Right atrium auricular region (tissue), 2 donors: ENCODE measurements at places on chromosomes 11 and 22.
A peak's percentile ranks its signal among the peaks of the same experiment; 100 is the strongest.

GRCh38 chr22:48666620-48667019 is 1161.1 kb downstream of the BRD1 start:
- DNase-seq = no peak

DNA sequence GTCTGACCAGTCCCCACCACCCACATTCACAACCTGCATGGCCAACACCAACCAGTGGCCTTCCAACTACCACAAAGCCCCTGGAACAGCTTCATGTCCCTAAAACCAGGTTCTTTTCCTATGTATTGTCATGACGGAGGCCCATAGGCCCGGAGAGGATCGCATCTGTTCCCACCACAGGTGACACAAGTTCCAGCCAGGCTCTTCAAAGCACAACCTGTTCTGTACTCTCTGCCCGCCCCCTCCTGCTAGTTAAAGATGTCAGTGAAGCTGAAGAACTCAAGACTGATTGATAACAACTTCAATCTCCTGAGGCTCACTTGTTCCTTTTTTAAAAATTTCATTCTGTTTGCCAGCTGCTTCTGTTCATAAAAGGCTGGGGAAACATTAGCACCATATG is 121.1 kb upstream of the GUCY1A2 start:
- no peak for DNase-seq

GRCh38 chr11:67073908-67074307 is 17.3 kb downstream of the RHOD start:
- no peak for DNase-seq

DNA sequence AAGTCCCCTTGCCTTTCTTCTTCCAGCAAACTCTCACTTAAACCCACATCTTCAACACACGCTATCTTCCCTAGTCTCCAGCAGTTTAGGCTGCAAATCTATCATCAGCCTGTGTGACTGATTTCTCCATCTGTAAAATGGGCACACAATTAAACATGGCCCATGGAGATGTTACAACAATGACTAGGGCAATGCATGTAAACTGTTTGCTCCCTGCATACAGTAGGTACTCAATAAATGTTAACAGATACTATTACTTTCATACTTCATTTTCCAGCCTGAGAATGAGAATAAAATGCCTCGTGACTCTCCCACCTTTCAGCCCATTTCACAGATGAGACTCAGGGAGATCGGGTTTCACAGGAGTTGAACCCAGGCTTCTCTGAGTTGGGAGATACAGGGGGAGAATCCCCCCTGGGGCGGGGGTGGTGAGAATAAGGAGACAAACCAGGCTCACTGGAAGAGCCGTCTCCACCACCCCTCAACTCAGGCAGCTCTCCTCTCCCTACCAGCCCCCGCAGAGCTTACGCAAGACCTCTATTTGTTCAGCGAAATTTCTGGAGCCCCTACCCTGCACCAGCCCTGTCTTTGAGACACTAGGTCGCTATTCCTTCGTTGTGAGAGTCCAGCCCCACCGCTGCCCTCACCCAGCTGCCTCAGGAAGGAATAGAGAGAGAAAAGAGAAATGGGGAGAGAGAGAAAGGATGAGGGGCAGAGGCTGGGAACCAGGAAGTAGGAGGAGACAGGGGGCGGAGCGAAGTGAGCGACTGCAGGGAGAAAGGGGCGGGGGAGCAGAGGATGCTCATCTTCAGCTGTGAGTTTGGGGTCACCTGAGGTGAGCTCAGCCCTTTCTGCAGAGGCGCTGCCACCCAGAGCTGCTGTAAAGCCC is 42.1 kb upstream of the KLHL35 start:
- no peak for DNase-seq

- no peak for DNase-seq
Measured at GRCh38 chr22:41902932-41903421, 11.9 kb downstream of the SHISA8 start.

- DNase-seq = no peak
Measured at GRCh38 chr11:63445720-63446119, 45.2 kb downstream of the PLAAT5 start.

DNA sequence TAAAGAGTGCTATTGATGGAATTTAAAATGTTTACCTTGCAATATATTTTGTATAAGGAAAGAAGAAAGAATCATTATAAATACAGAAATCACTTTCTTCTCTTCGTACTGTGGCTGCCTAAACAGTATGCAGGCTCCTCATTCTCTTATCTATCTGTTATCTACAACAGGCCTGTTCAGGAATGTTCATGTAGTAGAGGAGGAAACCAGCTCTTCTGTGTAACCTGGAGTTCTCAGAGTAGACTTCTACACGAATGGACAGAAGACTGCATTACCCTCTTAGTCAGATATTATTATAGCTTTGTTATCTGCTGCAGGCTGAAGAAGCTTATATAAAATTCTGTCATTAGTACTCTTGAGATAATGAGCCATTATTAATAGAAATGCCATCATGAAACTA is 1225.9 kb upstream of the CNTN5 start:
- DNase-seq = no peak

GRCh38 chr22:46064966-46065666 is 85.2 kb upstream of the PPARA start:
- DNase-seq = no peak

- DNase-seq = no peak
Measured at GRCh38 chr11:68956142-68956541, 24.6 kb downstream of the MRGPRD start.

DNA sequence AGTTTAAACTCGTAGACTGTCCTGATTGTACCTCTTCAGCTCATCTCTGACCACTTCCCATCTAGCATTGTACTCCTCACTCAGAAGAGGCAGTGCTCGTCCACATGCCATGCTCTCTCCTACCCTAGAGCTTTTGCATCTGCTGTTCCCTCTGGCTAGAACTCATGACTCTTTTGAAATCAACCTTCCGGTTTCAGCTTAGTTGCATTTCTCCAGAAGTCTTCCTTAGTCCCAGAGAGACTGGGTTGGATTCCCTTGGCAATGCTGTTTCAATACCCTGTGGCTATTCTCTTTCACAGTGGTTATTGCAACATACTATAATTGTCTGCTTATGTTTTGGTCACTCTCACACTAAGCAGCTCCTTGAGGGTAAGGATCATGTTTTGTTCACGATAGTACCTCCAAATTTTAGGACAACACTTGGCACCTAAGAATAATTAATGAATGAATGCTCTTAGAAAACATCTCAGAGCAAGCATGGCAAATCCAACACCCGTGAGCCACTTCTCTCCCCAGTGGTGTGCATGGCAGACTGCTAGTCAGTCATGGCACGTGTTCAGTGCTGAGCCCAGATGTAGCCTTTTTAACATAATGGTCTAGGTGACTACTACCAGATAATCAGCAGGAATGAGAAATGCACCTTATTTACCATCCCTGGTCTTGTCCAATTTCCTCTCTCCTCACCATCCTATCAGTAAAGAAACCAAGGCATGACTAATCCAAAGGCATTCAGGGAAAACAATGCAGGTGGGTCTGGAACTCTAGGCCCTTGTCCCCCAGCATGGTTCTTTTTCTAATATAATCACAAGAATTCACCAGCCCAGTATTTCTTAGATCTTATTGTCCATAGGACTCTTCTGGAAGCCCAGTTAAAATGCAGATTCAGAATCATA is 14.5 kb downstream of the SEPTIN3 start:
- DNase-seq = no peak

GRCh38 chr11:69524991-69525411 is 43.5 kb downstream of the LINC01488 start:
- DNase-seq = no peak

DNA sequence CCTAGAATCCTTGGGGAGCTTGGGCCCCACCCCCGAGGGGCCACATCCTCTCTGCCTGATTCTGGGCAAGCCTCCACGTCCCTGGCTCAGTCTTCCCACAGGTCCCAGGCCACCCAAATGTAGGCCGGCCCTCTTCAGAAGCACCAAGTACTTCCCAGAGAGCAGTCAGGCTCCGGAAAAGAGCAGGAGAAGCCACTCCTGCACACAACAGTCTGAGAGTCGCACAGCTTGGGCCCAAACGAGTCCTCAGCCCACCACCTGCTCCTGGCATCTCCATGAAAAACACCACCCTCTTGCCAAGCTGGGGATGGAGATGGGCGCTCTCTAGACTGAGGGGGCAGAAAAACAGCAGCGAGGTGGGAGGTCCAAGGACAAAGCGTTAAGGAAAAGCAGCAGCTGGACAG is 15.4 kb downstream of the EHD1 start:
- DNase-seq = no peak

DNA sequence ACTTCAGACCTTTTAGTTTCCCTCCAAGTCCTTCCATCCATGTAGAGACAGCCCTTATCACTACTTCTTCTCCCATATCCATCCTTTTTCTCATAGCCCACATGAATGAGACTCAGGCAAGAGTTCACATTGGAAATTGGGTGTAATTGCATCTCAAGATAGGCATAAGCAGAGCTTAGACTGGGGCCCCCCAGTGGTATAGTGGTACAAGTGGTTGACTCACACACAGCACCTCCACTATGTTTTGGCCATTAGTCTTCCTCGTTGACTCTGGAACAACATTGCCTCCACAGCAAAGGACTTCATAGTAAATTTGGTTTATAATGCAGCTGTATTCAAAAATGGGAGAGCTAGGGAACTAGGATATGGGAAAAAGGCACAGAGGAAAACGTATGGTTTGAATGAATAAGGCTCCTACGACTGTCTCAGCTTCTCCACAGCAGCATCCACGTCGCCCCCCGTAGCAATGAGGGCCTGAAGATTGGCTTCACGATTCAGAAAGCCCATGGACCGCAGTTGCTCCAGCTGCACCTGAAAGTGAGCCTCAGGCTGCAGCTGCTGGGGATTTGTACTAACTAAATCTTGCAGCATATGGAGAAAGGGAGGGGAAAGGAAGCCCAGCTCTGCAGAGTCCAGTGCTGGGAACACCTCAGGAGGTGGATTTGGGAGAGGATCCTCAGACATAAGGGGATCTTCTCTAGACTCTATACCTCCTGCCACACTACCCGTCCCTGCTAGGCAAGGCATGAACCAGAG is 2.4 kb downstream of the UBQLN3 start:
- DNase-seq = no peak

GRCh38 chr11:61972672-61973475 is 5.4 kb upstream of the FTH1 start:
- DNase-seq = no peak

DNA sequence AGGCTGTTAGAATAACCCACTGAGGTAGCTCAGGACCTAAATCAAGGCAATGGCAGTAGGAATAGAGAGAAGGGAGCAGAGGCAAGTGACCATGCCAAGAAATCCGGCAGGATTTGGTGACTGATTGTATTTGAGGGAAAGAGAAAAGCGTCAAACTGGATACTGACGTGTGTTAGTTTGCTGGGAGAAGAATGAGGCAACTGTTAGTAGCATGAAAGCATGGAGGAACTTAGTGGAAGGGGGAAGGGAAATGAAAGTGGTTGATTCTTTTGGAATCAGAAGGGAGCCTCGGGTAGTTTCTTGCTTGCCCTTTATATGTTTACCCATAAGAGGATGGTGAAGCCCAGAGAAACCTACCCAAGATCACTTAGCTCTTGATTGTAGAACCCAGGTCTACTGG is 8.3 kb downstream of the PPFIBP2 start:
- no peak for DNase-seq

DNA sequence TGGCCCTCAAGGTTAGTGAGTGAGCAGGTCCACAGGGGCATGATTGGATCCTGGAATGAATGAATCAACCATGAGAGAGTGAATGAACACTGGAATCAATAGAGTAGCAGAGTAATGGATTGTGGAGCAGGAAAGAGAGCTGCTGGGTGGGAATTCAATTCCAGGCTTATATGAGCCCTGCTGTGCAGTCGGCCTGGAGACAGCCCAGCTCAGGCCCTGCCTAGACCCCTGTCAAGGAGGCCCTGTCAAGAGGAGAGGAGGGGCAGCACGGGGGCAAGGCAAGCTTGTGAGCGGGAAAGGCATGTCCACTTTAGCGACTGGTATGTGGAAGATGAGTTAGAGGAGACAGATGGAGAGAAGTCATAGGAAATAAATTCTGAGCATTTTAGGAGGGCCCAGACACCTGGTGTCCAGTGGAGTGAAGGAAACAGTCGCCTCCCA is 1.3 kb upstream of the FOLR1 start:
- DNase-seq = no peak

DNA sequence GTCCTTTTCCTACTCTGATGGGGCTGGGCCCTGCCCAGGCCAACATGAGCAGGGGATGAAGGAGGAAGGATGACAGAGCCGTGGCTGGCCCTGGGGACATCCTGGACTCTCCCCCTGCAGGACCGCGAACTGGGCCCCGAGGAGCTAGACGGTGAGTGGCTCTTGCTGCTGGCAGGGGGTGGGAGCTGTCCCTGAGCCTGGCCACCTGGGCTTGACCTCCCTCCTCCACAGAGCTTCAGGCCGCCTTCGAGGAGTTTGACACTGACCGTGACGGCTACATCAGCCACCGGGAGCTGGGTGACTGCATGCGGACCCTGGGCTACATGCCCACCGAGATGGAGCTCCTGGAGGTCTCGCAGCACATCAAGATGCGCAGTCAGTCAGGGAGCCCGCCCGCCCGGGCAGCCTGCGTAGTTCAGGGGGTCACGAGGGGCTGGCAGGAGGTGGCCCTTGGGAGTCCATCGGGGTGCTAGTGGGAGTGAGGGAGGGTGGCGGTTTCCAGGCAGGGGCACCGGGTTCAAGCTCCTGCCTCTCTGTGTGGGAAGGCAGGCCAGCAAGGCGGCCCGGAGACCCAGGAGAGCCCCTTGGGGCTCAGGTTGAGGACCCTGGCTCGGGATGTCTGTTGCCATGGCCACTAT is 1.0 kb downstream of the CABP4 start:
- no peak for DNase-seq

- no peak for DNase-seq
Measured at GRCh38 chr11:79042824-79043223, 398.0 kb downstream of the TENM4 start.

GRCh38 chr11:111561791-111562325 is 21.3 kb downstream of the LAYN start:
- DNase-seq = no peak

DNA sequence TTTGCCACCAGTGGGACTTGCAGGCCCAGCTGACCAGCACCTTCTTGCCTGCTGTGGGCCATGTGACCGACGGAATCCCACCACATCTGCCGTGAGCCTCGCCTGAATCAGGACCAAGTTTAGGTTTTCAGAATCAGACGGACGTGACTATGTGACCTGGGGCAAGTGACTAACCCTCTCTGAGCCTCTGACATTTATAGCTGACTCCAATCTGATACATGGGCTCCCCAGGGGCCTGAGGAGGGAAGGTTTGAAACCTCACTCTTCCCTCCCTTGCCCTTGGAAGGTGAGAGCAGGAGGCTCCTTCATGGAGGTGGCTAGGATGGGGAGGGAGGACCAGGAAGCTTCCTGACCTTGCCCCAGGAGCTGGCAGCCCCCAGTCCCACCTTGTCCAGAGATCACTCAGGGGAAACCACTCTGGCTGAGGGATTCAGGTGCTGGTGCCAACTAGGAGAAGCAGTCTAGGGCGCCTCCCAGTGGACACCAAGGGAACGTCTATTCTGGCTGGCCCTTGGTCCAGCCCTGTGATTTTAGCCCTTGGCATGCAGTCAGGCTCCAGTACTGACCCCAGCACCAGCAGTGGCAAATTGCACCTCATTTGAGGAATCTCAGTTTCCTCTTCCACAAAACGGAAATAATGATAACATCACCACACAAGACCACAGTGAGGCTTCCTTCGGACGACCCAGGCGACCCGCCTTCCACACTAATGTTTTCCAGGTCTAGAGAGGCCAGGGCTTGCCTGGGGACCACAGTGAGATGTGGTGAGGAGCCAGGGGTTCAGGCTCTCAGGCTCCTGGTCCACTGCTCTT is 47.2 kb upstream of the SYT7 start:
- DNase-seq = peak; percentile 67

GRCh38 chr11:120142441-120143100 is 4.7 kb upstream of the TRIM29 start:
- no peak for DNase-seq

GRCh38 chr22:29044657-29045176 is 16.9 kb downstream of the C22orf31 start:
- DNase-seq = no peak

GRCh38 chr22:37019309-37020191 is at the start of the genes MPST and TST:
Gene MPST (plus strand): TSS chr22:37019742. CDS start chr22:37019837, 95 bp downstream.
Gene TST (minus strand): TSS chr22:37019447. CDS start chr22:37018732, 715 bp downstream.
- peak; percentile 67 for DNase-seq
